ENCODE measurements at places on chromosomes 12 and 14.
A peak's percentile ranks its signal among the peaks of the same experiment; 100 is the strongest.

DNA sequence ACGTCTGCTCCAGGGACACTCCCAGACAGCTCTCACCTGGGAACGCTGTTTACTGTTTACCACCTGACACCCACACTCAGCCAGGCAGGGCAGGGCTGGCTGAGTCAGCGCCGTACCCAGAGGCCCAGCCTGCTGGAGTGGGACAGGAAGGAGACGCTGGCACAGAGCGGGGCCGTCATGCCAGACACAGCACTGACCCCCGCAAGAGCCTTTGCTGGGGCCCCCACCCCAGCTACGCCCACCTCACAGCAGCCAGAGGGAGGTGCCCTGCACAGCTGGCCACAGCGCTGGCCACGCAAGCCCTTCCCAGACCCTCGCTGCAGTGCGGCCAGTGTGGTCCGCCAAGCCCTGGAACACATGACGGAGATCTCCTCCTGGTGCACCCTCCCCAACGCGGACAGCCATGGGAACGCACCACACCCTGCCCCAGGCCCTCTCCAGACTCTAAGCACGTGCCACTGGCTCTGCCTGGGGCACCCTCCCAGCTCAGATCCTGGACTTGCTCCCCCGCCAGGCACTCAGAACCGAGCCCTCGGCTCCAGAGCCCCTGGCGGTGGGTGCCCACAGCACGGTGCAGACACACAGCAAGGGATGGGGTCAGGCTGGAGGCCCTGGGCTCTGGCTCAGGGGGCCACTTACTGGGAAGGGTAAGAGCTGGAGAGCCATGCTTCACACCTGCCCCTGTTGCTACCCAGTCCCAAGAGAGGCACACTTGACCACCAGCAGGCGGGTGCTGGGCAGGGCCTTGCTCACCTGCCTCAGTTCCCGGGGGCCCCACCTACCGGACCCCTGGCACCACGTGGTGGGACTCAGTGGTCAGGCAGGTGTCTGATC lies 5.7 kb downstream of the AHNAK2 start:
- no peak for DNase-seq

GRCh38 chr12:126051611-126052107 lies 986.4 kb downstream of the AACS start:
- DNase-seq = no peak

DNA sequence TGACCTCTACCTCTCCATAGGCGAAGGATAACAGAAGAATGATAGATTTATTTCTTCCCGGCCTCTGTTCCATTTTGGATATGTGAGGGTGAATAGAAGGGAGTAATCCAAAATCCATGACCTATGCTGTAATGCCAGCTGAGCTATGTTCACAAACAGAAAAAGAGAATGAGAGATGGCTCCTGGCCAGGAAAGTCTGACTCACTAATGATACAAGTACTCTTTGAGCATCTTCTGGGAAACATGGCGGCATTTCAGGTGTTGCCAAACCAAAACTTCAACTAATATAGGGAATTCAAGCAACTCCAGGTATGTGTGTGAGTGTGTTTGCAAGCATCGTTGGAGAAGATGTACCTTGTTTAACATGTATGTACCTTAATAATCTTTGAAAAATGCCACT lies 55.1 kb downstream of the MED13L start:
- DNase-seq = peak; percentile 87

- DNase-seq = peak; percentile 87
Measured at GRCh38 chr14:100871234-100872186, 32.0 kb downstream of the RTL1 start.

- no peak for DNase-seq
Measured at GRCh38 chr14:96727491-96727890, 69.7 kb upstream of the VRK1 start.

DNA sequence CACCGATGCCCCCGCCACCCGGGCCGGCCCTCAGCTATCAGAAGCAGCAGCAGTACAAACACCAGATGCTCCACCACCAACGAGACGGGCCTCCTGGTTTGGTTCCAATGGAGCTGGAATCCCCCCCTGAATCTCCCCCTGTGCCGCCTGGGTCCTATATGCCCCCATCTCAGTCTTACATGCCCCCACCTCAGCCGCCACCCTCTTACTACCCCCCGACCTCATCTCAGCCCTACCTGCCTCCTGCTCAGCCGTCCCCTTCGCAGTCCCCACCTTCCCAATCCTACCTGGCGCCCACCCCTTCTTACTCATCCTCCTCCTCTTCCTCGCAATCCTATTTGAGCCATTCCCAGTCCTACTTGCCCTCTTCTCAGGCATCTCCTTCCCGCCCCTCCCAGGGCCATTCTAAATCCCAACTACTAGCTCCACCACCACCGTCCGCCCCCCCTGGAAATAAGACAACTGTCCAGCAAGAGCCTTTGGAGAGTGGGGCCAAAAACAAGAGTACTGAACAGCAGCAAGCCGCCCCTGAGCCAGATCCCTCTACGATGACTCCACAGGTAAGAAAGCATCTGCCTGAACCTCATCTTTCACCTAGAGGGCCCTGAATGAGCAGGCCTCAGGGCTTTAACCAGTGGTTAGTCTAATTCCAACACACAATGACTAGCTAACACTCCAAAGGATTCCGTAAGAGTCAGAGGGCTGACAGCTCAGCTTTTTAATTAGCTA lies 851 bp downstream of the YLPM1 start:
- DNase-seq = peak; percentile 19

DNA sequence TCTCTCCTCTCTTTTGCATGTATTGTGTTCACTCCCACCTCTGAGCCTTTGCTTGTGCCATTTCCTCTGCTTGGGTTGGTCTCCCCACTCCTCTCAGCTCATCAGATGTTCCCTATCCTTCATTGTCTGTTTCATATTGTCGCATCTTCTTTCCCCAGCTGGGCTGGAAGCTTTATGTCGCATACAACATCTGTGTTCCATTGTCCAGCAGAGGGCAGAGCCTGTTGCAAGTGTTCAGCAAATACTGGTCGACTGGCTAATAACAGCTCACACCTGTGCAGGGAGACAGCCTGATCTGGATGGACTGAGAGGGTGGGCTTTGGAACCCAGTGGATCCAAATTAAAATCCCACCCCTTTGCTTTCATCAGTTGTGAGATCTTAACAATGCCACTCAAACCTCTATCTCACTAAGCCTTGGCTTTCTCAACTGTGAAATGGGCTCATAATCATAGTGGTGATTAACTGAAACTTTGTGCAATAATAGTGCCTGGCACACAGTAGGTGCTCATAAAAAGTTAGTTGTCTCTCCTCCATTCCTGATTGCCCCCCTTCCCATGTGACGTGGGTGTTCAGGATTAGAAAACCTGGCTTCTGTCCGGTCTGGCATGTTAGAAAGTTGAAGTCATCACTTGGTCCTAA lies 75.8 kb downstream of the RIN3 start:
- DNase-seq = peak; percentile 32

DNA sequence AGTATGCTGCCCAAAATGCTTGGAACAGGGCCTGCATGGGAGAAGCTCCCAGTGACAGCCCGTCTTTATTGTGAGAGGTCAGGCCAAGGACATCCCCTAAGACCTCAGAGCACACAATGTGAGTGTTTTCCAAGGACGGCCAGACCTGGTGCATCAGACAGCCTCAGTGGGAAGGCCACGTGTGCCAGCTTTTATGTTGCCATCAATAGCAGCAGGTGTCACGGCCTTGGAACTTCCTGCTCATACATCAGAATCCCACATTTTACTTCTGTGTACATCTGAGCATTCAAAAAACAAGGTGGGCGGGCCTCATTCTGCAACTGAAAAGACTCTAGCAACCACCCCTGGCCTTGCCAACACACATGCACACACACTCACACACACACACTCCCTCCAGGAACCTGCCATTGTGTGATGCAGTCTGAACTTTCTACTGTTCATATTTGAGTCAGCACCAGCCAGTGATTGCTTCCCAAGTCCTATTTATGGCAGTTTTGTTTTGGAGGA lies 753.1 kb upstream of the TBX3 start:
- DNase-seq = no peak

- no peak for DNase-seq
Measured at GRCh38 chr14:88043529-88044443, 38.9 kb downstream of the GPR65 start.

DNA sequence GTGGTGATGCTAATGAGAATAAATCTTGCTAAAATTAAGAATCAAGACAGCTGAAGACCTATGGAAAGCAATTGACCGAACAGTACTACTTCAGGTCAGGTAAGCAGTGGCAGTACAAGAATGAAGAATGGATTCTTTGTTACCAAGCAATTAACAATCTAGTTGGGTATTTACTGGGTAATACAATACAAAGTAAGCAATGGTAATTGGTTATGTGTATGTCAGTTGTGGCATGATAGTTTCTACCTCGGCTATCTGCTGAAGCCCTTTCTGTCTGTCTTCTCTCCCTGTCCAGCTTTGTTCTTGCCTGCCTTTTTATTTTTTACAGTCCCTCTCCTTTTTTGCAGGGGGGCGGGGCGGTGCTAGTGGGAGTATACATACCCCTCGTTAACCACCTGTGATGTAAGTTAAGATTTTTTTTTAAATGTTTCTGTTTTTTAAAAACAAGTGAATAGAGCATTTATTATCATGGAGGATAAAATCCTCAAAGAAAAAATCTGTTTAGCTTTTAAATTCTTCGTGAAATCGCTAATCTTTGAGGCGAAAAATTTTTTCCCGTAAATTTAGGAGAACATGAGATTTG lies 75.9 kb downstream of the RCOR1 start:
- DNase-seq = no peak

- no peak for DNase-seq
Measured at GRCh38 chr14:103775506-103775905, 59.9 kb downstream of the ZFYVE21 start.

DNA sequence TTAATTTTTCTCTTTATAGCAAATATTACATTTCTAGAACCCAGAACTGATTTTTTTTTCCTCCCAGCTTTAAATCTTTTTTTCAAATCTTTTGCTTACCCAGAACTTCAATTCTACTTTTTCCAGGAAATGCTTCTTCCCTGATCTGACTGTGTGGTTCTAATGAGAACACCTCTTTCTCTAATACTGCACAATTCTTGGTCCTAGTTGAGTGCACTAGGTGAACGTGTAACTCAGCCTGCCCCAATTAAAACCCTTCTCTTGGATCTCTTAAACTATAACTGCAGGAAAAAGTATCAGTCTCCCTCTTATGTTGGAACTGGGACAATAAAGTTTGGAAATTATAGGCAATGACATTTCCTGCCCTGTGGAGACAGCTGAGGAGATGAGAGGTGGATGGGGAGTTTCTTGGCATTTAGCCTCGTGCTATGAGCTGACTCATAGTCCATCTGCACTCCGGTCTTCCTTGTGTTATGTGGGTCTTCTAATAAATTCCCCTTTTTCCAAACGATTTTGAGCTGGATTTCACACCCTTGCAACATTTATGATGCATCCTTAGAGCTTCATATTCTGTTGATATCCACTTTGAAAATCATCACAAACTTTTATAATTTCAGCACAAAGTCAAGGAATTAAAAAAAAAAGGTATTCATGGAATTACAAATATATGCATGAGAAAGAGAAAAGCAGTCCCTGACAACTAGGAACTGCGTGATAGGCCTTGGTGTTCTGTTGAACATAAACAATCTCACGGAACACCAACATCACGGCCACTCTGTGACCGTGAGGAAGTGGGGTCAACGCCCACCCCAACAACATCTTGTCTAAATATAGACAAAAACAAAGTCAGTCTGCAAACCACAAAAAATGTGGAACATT lies 52.4 kb downstream of the BRMS1L start:
- peak; percentile 90 for DNase-seq

- DNase-seq = peak; percentile 87
Measured at GRCh38 chr12:12010277-12011039, 60.3 kb upstream of the BCL2L14 start.

DNA sequence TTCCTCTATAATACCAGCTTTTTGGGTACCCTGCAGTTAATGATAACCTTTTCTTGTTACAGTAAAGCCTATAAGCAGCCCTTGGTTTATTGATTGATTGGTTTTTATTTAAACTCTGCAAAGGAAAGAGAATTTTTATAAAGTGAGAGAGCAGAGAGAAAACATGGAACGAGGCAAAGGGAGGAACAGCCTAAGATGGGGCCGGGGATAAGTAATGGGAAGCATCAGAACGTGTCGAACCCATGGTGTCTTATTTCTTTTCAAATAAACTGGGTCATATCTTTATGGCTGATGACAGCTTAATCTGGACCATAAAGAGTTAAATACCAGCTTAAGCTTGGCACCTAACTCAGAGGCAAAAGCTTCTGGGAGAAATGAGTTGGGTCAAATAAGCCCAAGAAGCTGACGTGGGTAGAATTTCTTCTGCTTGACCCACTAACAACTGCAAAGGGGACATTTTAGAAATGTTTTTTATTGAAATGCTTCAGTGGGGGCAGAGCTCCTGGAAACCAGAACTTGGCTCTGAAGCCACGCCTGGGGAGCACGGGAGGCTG lies 12.0 kb upstream of the C14orf93 start:
- DNase-seq = no peak

- no peak for DNase-seq
Measured at GRCh38 chr14:46352844-46353243, 298.7 kb downstream of the RPL10L start.

GRCh38 chr12:64269161-64269560 lies 47.1 kb upstream of the KICS2 start:
- DNase-seq = no peak

GRCh38 chr14:97070259-97070658 lies 273.1 kb downstream of the VRK1 start:
- no peak for DNase-seq

DNA sequence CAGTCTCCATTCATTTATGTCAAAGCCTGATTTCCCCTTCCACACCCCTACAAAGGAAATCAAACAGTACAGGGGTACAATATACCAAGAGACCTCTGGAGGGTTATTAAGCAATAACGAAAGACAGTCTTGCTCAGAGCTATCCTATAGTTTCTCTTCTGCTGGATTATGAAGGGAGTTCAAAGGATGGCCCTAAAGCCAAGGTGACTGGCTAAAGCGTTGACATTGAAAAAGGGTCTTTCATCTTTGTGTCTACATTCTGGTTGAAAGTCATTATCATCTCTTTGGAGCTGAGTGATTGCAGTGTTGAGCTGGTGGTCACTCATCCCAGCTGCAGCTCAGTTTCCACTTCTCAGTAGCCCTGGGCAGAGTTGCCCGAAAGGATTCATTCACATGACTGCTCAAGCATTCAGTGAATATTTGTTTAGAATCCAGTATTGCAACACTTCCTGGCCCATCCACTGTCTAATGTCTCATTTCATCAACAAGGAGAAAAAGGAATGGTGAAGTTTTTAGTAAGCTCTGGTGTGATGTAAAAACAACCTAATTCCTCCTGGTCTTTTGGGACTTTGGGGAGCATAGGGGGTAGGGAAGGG lies 19.2 kb upstream of the TBX5 start:
- peak; percentile 68 for DNase-seq

GRCh38 chr12:7647071-7647470 lies 18.6 kb downstream of the APOBEC1 start:
- DNase-seq = no peak

- no peak for DNase-seq
Measured at GRCh38 chr14:102146423-102146822, 6.7 kb downstream of the WDR20 start.

GRCh38 chr12:41055875-41056577 lies 132.1 kb upstream of the PDZRN4 start:
- DNase-seq = peak; percentile 39

GRCh38 chr14:82438436-82438835 lies 904.8 kb upstream of the SEL1L start:
- peak; percentile 58 for DNase-seq

All from fibroblast of skin of right biceps (primary cell).